ENCODE measurements at places on chromosomes 2 and 18. TPM values are rescaled to one million over a fixed set of nuclear protein-coding genes. Genes with fewer than 3 reads are reported as not detected.

The CGREF1 gene
- 40.8 TPM for total RNA-seq

The COL4A3 gene
- total RNA-seq = 3.5 TPM

The TLX2 gene
- total RNA-seq = not detected

The DRC1 gene
- total RNA-seq = 0.07 TPM

The ATP6V1C2 gene
- total RNA-seq = not detected

The SLC25A12 gene
- total RNA-seq = 23.5 TPM

The SCYGR6 gene
- not detected for total RNA-seq

The MARCHF7 gene
- 108 TPM for total RNA-seq

Data from smooth muscle cell of the pulmonary artery (primary cell).